ENCODE measurements at places on chromosomes 4 and X.

DNA sequence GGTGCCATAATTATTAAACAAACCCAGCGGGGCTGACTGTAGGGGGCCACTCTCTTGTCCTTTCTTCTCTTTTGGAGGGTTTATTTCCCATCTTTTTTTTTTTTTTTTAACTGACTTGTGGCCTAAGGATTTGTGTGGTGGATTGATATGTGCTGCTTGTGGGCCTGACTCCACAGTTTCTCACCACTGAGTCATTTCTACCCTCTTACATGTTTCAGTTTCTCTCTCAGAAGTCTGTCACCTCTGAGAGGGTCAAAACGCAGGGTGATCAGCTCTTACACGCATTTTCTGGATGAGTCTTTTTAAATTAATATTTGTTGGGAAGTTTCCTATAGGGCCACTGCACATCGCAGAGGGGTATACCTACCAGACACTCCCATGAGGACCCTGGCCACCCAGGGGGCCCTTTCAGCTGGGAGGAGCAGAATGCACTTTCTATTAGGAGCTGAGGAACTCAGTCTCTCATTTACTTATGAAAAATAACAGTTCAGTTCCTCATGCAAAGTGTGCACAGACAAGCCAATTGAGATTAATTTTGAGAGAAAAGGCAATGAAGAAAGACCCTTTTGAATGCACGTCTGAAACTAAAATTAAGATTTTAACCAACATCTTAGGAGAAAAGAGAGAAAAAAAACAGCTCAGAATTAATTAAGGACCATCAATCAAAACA lies 407.9 kb downstream of the TECRL start:
- DNase-seq = no peak

GRCh38 chr4:35757836-35758235 lies 486.5 kb downstream of the ARAP2 start:
- no peak for DNase-seq

GRCh38 chr4:56626963-56627362 lies 54.1 kb downstream of the HOPX start:
- no peak for DNase-seq

- DNase-seq = no peak
Measured at GRCh38 chr4:117385526-117385925, 300.1 kb upstream of the TRAM1L1 start.

- DNase-seq = no peak
Measured at GRCh38 chr4:2360396-2360730, 58.1 kb downstream of the ZFYVE28 start.

DNA sequence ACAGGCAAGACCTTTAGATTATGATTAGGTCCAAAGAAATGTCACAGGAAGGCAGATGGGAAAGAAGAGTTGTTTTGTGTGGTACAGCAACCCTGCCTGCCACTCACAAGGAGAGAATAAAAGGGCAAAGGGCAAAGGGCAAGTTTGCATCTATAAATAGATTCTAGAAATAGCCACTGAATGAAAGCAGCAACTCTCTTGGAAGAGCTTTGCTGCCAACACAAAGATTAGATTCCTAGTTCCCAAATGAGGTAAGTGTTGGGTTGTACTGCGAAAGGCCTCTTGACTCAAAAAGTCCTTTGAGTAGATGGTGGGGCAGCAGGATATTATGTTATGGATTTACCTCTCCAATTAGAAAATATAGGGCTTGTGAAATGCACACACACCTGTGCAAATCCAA lies 61.2 kb downstream of the MOSPD2 start:
- no peak for DNase-seq

- no peak for DNase-seq
Measured at GRCh38 chr4:8544741-8545438, 35.3 kb upstream of the GPR78 start.

DNA sequence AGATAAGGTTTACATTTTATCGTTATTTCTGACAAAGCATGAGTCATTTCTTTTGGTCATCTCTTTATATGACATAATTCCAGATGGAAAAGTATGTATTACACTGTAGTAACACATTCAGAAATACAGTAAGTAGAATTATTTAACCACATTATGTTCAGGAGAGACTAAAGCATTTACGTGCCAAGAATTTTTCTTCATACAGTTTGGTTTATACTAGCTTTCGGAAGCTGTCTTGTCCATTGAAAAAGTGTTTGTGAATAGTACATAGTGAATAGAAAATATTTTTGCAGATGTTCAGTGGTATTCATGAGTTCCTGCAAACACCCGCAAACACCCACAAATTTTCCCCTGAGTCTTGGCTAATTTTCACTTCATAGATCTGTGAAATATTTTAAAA lies 1033.0 kb upstream of the INTU start:
- no peak for DNase-seq

GRCh38 chrX:101370888-101371504 lies 15.0 kb downstream of the BTK start:
- DNase-seq = no peak

DNA sequence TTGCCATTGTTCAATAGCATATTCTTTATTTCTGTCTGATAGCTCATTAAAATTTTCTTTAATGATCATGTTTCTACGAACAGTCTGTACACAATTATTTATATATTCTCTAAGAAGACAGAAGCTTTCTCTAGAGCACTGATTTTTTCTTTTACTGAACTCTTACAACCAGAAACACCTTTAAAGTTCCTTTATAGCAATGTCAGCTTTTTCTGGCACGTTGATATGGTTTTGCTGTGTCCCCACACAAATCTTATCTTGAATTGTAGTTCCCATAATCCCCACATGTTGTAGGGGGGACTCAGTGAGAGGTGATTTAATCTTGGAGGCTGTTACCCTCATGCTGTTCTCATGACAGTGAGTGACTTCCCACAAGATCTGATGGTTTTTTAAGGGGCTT lies 299.4 kb downstream of the PPARGC1A start:
- DNase-seq = no peak

DNA sequence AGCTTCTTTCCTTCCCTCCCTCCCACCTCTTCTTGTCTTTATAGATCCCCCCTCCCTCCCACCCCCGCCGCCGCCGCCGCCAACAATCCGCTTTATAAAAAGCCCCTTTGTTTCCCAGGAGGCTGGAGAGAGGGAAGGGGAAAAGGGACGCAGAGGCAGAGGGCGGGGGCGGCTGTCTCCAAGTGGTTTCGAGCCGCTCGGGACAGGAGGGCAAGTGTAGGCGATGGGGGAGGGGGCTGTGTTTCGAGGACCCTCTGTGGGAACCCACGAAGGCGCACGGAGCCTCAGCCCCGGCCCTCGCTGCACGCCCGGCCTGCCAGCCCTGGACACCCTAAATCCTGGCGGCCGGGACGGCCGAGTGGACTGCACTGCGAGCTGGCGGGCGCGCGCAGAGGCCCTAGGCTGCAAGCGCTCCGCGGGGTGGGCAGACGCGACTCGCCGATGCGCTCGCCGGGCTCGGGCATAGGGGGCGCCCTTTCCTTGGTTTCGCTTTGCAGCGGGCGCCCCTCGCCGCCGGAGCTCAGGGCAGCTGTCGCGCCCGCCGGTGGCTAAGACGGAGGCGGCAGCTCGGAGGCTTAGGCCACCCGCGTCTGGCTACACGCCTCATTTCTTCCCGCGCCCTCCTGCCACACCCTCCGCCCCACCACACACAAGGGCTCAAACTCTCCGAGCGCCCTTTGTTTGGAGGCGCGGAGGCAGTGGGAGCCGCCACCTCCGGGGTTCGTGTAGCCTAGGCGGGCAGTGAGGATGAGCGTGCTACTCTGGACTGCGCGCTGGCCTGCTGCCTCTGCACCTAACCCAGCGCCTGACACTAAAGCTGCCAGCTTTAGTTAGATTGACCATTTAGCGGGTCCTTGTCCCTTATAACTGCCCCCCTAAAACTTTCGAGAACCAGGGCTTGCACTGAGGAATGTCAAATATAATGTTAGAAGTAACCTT lies 2.2 kb downstream of the MAMLD1 start:
- no peak for DNase-seq

DNA sequence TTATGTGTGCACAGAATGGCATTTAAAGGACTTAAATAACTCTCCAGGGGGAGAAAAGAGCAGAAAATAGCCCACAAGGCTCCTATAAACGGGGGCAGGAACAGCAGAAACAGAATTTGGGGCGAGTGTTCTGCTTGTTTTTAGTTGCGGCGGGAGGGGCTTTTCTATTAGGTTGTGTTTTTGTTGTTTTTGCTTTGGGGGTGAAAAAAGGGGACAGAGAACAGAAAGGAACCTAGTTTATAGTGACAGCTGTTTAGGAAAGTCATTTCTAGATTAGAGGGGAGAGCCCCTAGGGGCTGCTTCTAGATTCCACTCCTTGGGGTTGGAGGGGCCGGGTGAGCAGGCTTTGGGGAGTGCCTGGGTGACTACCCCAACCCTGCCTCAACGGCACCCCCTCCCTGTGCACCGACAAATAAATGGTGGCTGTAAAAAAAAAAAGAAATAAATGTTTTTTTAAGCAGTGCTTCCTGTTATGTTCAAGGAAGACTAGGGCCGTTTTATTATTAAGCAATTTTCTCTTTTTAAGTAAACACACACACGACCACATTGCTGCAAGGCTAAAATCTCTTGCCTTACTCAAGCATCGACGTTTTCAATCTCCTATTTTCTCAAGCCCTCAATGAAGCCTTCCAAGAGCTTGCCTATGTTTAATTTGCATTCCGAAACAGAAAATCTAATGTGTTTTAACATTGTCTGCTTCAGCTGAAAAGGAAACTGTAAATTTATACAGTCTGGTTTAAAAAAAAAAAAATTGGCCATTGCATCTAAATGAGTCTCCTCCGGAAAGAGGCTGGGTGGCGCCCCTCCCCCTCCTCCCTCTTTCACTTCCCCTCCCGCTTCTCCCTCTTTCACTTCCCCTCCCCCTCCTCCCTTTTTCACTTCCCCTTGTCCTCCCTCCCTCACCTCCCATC lies 123.3 kb upstream of the TBL1X start:
- no peak for DNase-seq

DNA sequence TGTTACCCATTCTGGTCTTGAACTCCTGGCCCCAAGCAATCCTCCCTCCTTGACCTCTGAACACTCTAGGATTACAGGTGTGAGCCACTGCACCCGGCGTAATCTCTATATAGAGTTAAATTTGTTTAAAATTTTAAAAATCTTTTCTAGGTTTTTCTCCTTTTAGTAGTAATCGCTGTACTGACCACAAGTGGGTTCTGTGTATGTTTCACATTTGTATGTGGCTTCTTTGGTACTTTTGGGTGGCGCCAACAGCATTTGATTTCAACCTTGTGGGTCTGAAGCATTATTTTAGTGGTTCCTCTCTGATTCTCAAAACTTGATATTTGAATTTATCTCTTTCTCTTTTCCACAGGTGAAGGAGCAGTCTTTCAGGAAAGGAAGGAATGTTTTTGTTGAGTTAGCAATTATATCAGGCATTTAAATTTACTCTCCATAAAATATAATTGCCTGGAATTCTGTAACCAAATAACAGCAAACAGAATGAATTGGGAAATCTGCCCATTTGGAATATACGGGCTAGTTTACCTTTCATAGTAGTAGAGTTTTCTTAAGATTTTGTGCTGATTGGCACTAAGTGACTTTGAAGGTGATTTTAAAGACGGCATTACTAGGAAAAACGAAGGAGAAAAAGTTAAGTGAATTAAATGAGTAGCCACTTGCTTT lies 29.5 kb downstream of the ARHGAP10 start:
- DNase-seq = no peak

DNA sequence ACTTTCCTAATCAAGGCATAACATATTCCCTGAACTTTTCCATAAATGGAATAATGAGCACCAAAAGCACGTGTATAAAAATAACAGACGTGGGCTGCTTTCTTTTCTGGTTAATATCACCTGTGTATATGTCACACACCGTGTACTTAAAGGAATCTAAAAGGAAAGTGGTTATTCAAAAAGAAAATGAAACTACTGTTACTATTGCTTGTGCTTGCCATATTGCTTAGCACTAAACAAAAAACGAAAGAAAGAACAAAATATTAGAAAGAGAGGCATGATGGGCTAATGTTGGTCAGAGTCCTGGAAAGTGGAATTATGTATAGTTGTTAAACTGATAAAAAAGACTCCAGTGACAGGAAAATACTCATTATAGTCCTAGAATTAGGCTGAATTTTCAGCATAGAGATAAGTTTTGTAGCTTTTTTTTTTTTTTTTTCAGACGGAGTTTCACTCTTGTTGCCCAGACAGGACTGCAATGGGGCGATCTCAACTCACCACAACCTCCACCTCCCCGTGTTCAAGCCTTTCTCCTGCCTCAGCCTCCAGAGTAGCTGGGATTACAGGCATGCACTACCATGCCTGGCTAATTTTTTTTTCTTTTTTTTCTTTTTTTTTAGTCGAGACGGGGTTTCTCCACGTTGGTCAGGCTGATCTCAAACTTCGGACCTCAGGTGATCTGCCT lies 123.2 kb downstream of the PABPC4L start:
- DNase-seq = no peak

GRCh38 chr4:128980816-128981326 lies 112.5 kb downstream of the SCLT1 start:
- DNase-seq = no peak

- no peak for DNase-seq
Measured at GRCh38 chrX:153551135-153551534, 33.7 kb downstream of the ATP2B3 start.

DNA sequence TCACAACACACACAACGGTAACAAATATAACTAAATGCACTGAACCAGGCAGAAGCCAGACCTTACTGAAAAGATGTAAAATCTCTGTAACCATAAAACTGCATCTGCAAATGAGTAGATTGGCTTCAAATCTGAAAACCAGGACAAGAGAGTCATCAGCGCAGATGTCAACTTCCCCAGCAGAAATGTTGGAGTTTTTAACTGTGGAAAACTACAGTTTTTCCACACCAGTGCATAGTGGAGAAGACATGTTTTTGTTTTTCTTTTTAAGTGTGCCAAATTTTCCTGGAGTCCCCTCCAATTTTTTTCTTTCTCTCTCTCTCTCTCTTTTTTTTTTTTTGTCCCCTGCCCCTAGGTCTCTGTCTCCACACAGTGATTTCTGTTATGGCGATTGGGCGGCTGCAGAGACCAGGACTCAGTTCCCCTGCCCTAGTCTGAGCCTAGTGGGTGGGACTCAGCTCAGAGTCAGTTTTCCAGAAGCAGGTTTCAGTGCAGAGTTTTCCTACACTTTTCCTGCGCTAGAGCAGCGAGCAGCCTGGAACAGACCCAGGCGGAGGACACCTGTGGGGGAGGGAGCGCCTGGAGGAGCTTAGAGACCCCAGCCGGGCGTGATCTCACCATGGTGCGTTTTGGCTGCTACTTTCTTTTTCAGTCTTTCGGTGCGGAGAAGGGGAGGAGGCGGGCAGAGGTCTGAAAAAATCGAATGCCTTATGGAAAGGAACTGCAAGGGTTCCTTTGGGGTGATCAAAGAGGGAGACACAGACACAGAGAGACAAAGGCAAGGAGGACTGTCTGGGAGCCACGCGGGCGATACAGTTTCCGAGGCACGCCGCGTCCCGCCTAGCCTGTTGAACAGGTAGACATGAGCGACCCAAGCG lies at the start of gene GUCY1A1:
Gene GUCY1A1 (plus strand): TSS at position 505 of the 878 bp plus-strand sequence. CDS start 30,020 bp downstream, outside the sequence.
- DNase-seq = no peak

GRCh38 chr4:3344104-3344503 lies 51.3 kb downstream of the RGS12 start:
- DNase-seq = no peak

DNA sequence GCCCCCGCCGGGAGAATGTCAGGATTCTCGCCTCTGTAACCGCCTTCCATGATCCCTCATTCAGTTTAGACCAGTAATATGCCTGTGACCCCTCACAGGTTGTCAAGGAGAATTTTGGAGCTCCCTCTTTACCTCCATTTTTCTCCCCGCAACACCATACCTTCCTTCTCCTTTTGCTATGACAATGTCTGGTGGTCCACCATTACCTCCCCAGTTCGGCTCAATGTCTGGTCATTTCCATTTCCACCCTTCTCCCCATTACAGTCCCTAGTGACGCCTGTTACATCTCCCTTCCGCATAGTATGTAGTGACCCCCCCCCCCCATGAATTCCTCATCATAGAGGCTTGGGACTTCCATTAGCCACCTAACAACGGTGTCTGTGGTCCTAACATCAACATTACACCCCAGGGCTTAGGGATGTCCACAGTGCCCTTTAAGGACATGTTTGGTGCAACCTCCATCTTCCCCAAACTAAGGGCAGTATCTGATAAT lies 700 bp downstream of the ARAF start:
- no peak for DNase-seq
